ENCODE measurements at places on chromosomes 3 and 15.

DNA sequence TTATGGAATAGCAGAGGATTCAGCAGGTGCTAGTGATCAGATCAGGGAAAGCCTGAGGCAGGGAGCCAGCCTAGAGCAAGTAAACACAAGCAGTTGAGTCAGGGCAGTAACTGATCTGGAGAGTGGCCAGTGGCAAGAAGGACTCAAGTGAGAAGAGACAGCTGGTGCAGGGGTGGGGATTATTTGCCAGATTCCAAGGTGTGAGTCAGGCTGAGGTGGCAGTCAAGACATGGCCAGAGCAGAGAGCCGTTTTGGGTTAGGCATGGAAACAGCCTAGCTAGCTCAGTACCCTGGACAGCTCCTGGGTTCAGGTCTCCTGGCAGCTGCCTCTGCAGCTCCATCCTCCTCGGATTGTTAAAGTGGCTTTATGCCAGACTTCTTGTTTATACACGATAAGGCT lies 281.9 kb upstream of the ONECUT1 start:
- DNase-seq = peak; percentile 1

GRCh38 chr15:73165435-73165834 lies 113.2 kb downstream of the NEO1 start:
- no peak for DNase-seq

DNA sequence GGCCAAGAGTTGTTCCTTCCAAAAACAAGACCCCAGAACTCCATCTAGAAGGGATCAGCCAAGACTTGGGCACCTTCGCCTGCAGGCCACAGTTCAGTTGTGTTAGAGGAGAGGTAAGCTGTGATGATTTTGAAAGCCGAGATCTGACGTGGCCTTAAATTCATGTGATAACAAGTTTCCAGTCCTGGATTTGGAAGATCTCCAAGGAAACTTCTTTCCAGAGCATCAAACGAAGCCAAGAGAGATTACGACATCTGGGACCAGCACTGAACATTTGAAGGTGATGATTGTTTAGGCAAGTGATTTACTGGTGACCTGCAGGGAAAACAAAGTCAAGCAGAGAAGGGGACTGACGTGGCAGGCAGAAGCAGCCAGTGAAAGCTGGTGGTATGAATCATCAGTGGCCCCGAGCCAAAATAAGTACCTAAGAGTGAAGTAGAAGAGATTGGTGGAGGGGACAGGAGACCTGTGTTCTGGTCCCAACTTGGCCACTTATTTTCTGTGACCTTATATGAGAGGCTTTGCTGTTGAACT lies 339.0 kb upstream of the PROK2 start:
- peak; percentile 53 for DNase-seq

DNA sequence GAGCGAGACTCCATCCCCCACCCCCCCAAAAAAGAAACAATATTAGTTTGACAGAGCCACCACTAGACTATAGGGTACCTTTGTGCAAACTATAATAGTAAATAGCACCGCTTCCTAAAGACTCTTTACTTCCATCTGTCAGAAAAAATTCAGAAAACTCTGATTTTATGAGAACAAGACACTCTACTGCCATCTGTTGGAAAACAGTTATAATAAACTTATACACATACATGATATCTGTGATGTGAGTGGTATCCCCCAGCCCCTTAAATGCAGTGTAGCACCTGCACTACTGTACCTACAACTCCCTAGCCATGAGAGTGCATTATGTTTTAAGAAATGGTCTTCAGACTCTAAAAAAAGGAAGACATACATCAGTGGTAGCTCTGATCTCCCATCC lies 47.1 kb upstream of the CTDSPL start:
- DNase-seq = peak; percentile 4

DNA sequence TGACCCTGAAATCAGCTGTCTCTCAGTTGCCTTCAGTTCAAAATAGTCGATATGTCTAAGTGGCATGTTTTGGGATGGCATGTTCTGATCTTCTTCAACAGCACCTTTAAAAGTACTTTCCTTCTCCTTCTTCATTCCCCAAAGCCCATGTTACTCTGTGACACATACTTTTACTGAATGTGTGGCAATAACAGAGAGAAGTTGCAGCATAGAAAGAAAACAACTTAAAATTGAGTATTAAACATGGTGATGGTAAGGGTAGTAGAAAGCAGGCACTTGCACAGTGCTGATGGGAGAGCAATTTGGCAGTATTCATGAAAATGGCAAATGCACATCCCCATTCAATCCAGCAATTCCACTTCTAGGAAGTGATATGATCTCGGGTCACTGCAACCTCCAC lies 12.3 kb upstream of the ULK4 start:
- no peak for DNase-seq

DNA sequence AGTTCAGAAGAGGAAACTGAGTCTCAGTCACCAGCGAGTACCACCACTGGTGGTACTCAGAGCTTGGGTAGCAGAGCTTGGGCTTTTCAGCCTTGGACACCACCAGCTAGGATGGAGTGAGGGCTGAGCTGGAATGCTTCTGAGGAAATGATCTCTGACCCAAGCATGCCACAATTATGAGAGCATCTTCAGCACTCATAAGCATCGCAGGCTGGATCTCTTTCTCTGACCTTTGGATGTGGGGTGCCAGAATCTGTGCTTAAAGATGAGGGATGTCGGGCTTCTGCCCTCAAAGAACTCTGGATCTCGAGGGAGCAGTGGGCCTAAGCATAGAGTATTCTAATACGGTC lies 36.4 kb downstream of the ZNF710 start:
- DNase-seq = no peak

DNA sequence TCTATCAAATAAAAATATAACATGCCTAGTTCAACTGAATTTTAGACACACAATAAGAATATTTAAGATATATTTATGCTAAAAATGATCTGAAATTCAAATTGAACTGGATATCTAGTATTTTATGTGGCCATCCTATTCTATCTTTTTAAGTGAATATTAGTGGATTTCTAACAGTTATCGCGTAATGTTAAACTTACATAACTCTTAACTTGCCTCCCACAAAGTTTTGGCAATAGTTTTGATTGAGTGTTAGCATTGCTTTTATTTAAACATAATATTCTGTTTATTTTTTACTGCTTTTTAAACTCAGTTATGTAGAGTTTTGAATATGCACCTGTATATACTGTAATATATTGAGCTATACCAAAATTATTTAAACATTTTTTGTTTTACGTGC lies 1279.5 kb downstream of the OTOL1 start:
- DNase-seq = no peak

GRCh38 chr15:93703092-93703739 lies 528.1 kb upstream of the MCTP2 start:
- no peak for DNase-seq

- peak; percentile 3 for DNase-seq
Measured at GRCh38 chr3:139797724-139798343, 120.1 kb upstream of the NMNAT3 start.

GRCh38 chr15:41979493-41980266 lies 7.3 kb upstream of the EHD4 start:
- DNase-seq = no peak

DNA sequence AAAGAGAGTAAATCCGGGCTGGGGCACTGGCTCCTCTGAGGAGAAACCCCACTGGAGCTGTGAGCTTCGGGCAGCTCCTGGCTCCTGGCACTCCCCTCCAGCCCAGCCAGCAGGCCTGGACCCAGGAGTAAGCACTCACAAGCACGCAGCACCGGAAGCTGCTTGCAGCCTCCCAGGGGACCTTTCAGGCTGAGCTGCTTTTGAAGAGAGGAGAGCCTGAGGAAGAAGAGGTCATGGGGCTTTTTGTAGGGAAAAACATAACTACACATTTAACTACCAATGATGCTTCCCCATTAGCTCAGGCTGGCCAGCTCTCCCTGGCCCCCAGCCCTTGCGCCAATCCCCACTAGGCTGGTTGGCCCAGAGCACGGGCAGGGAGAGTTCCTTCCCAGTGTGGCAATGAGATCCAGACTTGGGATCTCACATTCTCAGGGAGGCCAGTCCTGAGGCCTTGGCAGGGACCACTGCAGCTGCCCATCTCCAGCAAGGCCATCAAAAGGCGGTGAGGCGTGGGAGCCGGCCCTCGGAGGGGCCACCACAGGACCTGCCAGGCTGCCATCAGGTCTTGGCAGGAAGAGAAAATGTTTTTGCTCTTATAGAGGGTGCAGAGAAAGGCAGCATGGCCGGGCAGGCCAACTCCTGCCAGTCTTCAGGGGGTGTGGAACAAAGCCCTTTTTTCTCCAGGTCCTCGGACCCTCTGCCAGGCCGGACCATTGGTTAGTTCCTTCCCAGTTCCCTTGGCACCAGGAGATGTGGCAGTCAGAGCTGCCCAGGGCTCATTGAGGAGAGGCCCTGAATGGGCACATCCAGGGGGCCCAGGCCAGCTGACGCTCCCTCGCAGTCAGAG lies 41.5 kb upstream of the MFGE8 start:
- DNase-seq = no peak

- no peak for DNase-seq
Measured at GRCh38 chr3:11410564-11410963, 138.4 kb downstream of the ATG7 start.

GRCh38 chr3:73046195-73046594 lies 15.3 kb upstream of the EBLN2 start:
- DNase-seq = no peak

DNA sequence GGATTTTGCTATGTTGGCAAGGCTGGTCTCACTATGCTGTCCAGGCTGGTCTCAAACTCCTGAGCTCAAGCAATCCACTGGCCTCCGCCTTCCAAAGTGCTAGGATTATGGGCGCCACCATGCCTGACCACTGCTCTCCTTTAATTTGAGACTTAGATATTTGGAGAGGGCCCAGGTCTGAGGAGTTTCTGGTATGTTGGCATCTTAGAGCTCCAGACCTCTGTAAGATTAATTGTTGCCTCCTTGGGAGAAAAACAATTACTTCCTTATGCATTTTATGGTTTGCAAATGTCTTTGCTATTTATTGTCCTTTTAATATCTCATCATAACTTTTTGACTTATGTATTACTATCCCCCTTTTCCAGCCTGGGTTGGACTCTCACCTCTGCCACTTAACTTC lies 2.9 kb downstream of the ZNF774 start:
- DNase-seq = no peak

DNA sequence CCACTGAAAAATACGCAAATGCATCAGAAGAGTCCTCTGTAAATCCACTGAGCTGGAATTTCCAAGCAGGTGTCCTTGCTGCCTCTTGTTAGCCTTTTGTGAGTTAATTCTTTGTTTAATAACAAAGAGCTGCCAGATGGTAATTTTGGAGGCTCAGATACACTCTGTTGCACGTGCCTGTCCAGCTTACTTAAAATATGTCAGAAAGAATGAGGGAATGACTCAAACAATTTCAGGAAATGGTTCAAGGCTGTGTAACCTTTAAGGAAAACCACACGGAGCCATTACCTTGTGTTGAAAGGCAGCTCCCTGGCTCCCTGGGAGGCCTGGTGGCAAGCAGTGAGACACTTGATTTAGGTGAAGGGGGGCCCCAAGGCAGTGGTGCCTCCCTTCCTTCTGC lies 302.2 kb upstream of the CTDSPL start:
- DNase-seq = no peak

- no peak for DNase-seq
Measured at GRCh38 chr3:14406336-14406735, 3.9 kb downstream of the SLC6A6 start.

DNA sequence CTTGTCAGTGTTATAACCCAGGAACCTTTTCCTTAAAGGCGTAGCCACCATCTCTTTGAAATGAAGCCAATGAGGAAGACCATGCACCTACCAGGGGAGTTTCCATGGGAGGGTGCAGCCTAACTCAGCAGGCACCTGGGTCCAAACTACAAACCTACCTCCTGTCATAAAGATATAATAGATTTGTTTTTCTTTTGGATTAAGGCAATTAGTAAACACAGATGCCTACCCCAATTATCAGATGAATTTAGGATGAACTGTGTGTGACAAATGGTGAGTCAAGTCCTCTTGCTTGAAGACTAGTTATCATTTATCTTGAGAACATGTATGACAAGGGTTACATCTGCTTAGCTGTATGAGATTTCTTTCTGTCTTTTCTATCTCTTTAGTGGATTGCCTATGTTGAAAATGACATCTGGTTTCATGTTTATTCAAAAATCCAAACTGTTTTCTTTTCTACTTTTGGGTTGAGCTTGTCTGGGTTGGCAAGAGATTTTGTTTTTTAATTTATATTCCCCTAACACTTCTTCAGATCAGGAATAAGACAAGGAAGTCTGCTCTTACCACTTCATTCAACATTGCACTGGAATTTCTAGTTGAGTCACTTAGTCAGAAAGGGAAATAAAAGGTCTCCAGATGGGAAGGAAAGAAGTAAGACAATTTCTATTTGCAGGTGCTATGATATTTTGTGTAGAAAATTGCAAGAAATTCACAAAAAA lies 149.9 kb downstream of the NEK10 start:
- no peak for DNase-seq

GRCh38 chr3:125148836-125149235 lies 63.7 kb downstream of the SLC12A8 start:
- no peak for DNase-seq

DNA sequence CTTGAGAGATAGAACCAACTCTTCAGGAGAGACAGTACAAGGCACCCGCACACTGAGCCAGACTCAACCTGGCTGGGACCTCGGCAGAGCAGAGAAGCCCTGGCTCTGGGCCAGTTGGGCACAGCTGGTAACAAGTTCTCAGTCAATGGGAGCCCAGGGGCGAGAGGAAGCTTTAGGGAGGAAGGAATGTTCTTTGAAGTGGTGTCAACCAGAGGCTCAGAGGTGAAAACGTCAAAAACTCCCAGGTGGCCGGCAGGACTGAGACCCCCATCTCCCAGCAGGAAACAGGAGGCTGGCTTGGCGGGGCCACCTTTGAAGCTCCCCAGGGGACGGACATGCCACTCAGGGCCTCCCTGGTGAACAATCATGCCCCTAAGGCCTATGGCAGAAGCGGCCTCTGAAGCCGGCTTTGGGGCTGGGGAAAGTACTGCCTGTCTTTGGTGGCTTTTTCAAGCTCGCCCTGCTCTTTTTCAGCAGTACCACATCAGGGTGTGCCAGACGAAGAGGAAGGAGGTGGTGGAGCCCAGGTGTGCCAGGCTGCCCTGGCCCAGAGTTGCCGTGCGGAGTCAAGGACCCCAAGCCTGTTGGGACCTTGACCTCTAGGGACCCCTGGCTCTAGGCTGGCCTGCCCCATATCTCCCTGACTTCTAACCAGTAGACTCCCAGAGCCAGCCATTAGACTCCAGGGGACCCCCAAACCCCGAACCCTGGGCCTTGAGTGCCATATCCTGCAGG lies 16.7 kb upstream of the TBC1D21 start:
- no peak for DNase-seq

DNA sequence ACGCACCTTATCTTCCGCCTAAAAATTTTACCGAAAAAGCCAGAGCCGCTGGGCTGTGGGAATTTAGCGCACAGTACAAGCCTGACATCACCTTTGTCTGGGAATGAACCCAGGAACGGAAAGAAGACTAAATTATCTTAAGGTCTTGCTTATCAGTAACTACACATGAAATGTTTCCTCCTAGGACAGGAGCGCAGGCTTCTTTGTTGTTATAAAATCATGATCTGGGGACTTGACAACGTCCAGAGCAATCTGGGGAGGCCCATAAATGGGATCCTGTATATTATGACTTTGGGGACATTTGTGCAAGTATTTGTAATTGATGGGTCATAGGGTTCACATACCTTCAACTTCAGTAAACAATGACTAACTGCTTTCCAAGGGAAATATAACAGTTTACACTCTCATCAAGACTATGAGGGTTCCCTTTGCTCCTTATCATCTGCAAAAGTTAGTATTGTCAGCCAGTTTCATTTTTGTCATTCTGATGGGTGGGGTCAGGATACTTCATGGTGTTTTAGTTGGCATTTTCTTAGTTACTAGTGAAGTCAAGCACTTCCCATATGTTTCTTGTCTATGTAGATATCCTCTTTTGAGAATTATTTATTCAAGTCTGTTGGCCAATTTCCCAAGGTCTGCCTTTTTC lies 213.9 kb upstream of the PFN2 start:
- DNase-seq = no peak
